ENCODE measurements at places on chromosomes 3 and 15. TPM values are rescaled to one million over a fixed set of nuclear protein-coding genes. Genes with fewer than 3 reads are reported as not detected.

DNA sequence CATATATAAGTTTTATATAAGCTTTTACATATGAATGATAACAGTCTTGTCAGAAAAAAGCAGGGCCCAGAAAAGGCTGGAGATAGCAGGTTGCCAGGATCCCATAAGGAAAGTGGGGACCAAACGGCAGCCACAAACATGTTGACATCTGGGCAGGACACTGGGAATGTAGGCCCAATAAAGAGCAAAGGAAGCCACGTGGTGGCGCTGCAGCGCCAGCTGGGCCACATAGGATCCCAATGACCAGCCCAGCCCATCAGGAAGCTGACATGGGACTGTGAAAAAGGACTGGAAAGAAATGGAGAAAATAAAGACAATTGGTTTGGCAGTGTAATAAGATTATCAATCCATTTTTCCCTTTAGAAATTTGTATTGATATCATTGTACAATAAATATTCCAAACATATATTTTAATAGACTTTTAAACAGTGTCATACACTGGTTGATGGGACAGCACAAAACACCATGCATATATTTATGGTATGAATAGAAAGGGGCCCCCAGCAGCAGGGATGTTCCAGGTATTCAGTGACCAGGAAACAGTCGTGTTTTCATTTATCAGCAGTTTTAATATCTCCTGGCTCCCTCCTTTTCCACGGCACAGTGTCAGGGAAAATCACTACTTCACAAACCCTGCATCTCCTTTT is 89.0 kb upstream of the STRIT1 start:
- H3K27me3 ChIP-seq: no peaks in the 10 kb centered on the region
- H3K27ac ChIP-seq: no peak overlapping the region
- H3K4me1 ChIP-seq: no peaks in the 10 kb centered on the region
- H3K36me3 ChIP-seq: no peaks in the 10 kb centered on the region
- DNase-seq: peak; percentile 26
- no peak overlapping the region for H3K4me3 ChIP-seq

DNA sequence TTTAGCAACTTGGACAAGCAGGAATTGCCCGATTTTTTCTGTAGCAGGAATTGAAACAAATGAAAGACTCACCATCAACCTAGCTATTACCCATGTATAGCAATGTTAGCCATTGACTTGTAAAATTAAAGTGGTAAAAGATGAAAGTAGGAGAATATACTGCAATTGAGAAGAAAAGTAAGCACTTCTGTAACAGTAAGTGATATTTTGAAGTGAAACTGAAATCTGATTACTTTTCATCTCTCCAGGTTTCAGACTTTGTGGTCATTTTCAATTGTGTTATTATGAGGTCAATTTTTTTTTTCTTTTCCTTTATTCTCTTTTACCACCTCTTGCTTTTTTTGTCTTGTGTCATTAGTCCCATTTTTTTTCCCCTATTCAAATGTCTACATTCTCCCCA is 1078.2 kb downstream of the ZPLD1 start:
- DNase-seq: no peak
- H3K4me3 ChIP-seq: no peak overlapping the region

GRCh38 chr3:5023777-5024346 is 44.6 kb downstream of the BHLHE40 start:
- H3K27ac ChIP-seq: peak overlapping the region; percentile 50
- H3K27me3 ChIP-seq: no peaks in the 10 kb centered on the region
- no peaks in the 10 kb centered on the region for H3K36me3 ChIP-seq
- no peak overlapping the region for H3K4me3 ChIP-seq
- no peak for DNase-seq
- H3K4me1 ChIP-seq: no peaks in the 10 kb centered on the region

- no peaks in the 10 kb centered on the region for H3K36me3 ChIP-seq
- H3K27me3 ChIP-seq: no peaks in the 10 kb centered on the region
- H3K4me1 ChIP-seq: peaks cover 4% of the 10 kb centered on the region
- DNase-seq: peak; percentile 10
- no peak overlapping the region for H3K27ac ChIP-seq
These were observed 17.9 kb upstream of the EMC3 start for GRCh38 chr3:10004506-10004905.

GRCh38 chr3:103847081-103848062 is 1412.6 kb downstream of the ZPLD1 start:
- H3K27me3 ChIP-seq: no peaks in the 10 kb centered on the region
- H3K4me1 ChIP-seq: no peaks in the 10 kb centered on the region
- no peak overlapping the region for H3K4me3 ChIP-seq
- no peaks in the 10 kb centered on the region for H3K36me3 ChIP-seq
- H3K27ac ChIP-seq: no peak overlapping the region

PLCL2 gene
- total RNA-seq: 21.9 TPM

- H3K36me3 ChIP-seq: no peaks in the 10 kb centered on the region
- H3K27me3 ChIP-seq: no peaks in the 10 kb centered on the region
- H3K4me3 ChIP-seq: no peak overlapping the region
- no peaks in the 10 kb centered on the region for H3K4me1 ChIP-seq
These were observed 71.1 kb downstream of the LRRFIP2 start for GRCh38 chr3:37103103-37103808.

TMEM207 gene
- total RNA-seq: not detected

- H3K36me3 ChIP-seq: no peaks in the 10 kb centered on the region
- no peaks in the 10 kb centered on the region for H3K27me3 ChIP-seq
- no peaks in the 10 kb centered on the region for H3K4me1 ChIP-seq
- no peak overlapping the region for H3K4me3 ChIP-seq
- H3K27ac ChIP-seq: no peak overlapping the region
These were observed 71.4 kb upstream of the HERC1 start for GRCh38 chr15:63905131-63905530.

DNA sequence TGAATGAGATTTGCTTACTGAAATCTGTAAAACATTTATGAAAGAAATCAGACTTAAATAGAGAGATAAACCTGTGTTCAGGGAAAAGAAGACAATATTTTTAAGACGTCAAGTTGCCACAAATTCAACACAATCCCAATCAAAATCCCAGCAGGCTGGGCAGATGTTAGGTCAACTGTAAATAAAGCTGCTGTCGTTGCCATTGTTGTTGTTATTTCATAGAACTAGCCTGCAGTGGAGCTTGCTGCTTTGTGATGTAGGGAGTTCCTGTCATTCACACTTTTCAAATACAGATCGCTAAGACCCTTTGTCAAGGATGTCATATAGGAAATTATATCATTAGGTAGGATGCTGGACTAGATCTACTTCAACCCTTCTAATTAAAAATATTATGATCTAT is 123.1 kb downstream of the NEO1 start:
- H3K4me3 ChIP-seq: no peak overlapping the region
- H3K27ac ChIP-seq: no peak overlapping the region
- H3K27me3 ChIP-seq: no peaks in the 10 kb centered on the region
- no peaks in the 10 kb centered on the region for H3K4me1 ChIP-seq
- DNase-seq: no peak
- peaks cover 3% of the 10 kb centered on the region for H3K36me3 ChIP-seq

MRAS gene
- 74.8 TPM for total RNA-seq

ANKRD63 gene
- not detected for total RNA-seq

RBPMS2 gene
- total RNA-seq: not detected

- H3K27ac ChIP-seq: no peak overlapping the region
- H3K27me3 ChIP-seq: no peaks in the 10 kb centered on the region
- H3K4me3 ChIP-seq: no peak overlapping the region
- no peak for DNase-seq
These were observed 1.9 kb upstream of the RMDN3 start for GRCh38 chr15:40756938-40757337.

TNFAIP8L3 gene
- total RNA-seq: 4.0 TPM

ANKUB1 gene
- total RNA-seq: not detected

VPS18 gene
- total RNA-seq: 23.9 TPM

DNA sequence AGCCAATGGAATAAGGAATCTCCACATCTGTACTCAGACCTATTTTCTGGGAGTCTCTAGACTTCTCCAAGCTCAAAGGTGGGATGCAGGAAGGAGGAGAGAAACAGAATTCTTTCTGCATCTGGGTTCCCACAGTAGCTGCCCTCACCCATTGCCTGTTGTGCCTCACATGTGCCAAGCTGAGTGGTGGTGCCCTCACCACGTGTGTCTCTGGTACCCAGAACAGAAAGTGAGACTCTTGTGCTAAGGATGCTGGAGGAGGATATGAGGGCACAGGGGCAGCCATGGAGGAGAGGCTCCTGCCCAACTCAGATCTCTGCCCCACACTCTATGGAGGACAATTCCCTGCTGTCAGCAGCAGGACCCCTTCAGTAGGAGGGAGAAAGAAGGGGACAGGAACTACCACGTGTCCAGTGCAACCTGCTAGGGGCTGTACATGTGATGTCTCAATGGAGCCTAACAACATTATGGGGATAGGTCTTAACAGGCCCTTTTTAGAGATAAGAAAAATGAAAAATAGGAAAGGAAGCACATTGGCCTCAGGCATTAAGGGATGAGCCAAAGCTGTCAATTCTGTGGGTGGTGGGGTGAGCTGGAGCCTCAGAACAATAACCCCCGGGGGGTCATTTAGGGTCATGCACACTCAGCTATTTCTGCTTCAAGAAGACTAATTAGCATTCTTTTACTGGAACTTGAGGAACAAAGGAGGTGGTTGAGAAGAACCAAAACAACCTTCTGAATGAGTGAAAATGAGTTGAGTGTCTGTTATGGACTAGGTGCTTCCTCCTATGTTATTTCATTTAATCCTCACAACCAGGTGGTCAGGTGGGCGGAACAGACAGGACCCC is 16.3 kb upstream of the NOX5 start:
- no peak overlapping the region for H3K27ac ChIP-seq
- no peaks in the 10 kb centered on the region for H3K36me3 ChIP-seq
- H3K27me3 ChIP-seq: no peaks in the 10 kb centered on the region
- DNase-seq: no peak
- no peaks in the 10 kb centered on the region for H3K4me1 ChIP-seq
- H3K4me3 ChIP-seq: no peak overlapping the region

ZNF774 gene
- 2.6 TPM for total RNA-seq

DNA sequence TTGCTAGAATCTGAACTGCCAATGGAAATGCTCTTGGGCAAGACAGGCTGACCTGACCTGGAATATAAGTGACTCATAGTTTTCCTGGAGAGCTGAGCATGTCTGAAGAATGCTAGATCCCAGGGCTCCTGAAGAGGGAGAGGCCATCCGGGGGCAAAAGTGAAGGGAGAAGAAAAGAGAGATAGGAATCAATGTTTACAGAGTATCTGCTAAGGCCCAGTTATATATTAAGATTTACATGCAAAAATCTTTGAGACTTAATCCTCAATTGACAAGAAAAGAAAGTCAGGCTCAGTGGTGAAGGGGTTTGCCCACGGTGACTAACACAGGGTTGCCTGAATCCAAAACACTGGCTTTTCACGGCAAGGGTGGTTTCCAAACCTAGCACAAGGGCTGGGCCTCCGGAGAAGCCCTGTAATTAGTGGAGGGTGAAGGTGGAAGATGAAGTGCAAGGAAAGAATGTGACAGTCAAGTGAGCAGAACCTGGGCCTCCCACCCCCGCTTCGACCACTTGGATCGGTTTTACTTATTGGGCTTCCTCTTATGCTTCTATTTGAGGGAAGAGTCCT is 91.7 kb upstream of the FGF12 start:
- no peaks in the 10 kb centered on the region for H3K27me3 ChIP-seq
- no peaks in the 10 kb centered on the region for H3K36me3 ChIP-seq
- no peak overlapping the region for H3K27ac ChIP-seq
- H3K4me3 ChIP-seq: no peak overlapping the region
- H3K4me1 ChIP-seq: no peaks in the 10 kb centered on the region

- H3K27me3 ChIP-seq: no peaks in the 10 kb centered on the region
- DNase-seq: no peak
- H3K27ac ChIP-seq: no peak overlapping the region
- H3K4me1 ChIP-seq: no peaks in the 10 kb centered on the region
- no peak overlapping the region for H3K4me3 ChIP-seq
These were observed 229.2 kb upstream of the CHRNA7 start for GRCh38 chr15:31801152-31801551.

GRCh38 chr15:82750831-82751180 is 41.1 kb upstream of the AP3B2 start:
- peak overlapping the region; percentile 85 for H3K4me3 ChIP-seq
- H3K4me1 ChIP-seq: no peaks in the 10 kb centered on the region
- H3K27ac ChIP-seq: peak overlapping the region; percentile 91
- H3K27me3 ChIP-seq: no peaks in the 10 kb centered on the region

- H3K36me3 ChIP-seq: no peaks in the 10 kb centered on the region
- no peaks in the 10 kb centered on the region for H3K27me3 ChIP-seq
- H3K27ac ChIP-seq: no peak overlapping the region
- H3K4me3 ChIP-seq: no peak overlapping the region
These were observed 254.3 kb downstream of the RYR3 start for GRCh38 chr15:33565094-33565493.

CDV3 gene
- total RNA-seq: 188 TPM

DNA sequence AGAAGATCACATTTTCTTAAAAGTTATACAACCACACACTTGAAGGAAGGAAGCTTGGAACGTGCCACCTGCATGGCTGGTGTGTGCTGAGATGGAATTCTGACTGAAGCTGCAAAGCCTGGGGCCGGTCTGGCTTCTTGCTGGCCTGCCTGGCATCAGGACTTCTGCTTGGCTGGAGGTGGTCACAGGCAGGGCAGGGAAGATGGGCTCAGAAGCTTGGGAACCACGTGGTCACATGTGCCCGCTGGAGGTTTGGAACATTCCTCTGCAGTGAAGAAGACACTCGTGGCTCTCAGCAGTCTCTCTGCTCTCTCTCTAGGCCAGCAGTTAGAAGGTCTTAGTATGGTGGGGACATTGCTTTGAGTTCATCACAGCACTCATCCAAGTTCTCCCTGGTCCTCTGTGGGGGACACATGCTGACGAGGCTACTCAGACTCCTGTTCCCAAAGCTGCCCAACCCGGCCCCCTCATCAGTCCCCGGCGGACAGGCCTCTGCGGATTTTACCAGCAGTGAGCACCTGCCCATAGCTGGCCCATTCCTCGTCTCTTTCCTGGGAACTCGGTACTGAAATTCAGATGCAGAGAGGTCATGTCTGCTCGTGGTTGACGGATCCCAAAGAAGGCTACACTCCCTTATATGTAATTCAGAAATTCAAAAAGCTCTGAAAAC is 229.0 kb downstream of the ADAMTS17 start:
- H3K27me3 ChIP-seq: no peaks in the 10 kb centered on the region
- no peak for DNase-seq
- no peaks in the 10 kb centered on the region for H3K36me3 ChIP-seq
- H3K4me1 ChIP-seq: no peaks in the 10 kb centered on the region
- H3K27ac ChIP-seq: peak overlapping the region; percentile 25
- no peak overlapping the region for H3K4me3 ChIP-seq

GRCh38 chr3:189908646-189909045 is 212.1 kb downstream of the P3H2 start:
- H3K36me3 ChIP-seq: no peaks in the 10 kb centered on the region
- no peak for DNase-seq
- H3K27ac ChIP-seq: no peak overlapping the region
- no peaks in the 10 kb centered on the region for H3K4me1 ChIP-seq
- no peak overlapping the region for H3K4me3 ChIP-seq
- H3K27me3 ChIP-seq: no peaks in the 10 kb centered on the region

CEP19 gene
- total RNA-seq: 2.1 TPM

DNA sequence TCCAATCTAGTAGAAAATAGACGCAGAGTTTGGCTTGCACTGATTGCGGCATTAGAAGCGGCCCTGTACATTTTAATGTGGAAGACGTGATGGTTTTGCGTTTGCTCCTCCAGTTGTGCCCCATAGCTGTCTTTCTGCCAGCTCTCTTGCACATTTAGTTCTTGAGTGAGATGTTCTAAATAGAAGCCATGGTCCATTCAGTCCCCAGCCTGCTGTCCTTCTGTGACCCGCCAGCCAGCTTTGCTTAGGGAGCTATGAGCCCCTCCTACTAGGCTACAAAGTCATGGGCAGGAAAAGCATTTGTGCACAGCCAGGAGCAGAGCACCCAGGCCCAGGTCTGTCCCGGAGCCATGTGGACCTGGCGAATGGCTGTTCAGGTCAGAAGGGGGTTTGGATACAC is 50.3 kb downstream of the APBA2 start:
- H3K27ac ChIP-seq: no peak overlapping the region
- no peak overlapping the region for H3K4me3 ChIP-seq
- H3K27me3 ChIP-seq: no peaks in the 10 kb centered on the region
- no peak for DNase-seq
- H3K4me1 ChIP-seq: no peaks in the 10 kb centered on the region
